ENCODE measurements at places on chromosomes 2 and 18. TPM values are rescaled to one million over a fixed set of nuclear protein-coding genes. Genes with fewer than 3 reads are reported as not detected.

STAT4 gene
- 0.48 TPM for total RNA-seq

LBH gene
- 147 TPM for total RNA-seq

GRCh38 chr2:96146153-96146880, 1.1 kb upstream of the DUSP2 start:
- peak; percentile 63 for DNase-seq

- DNase-seq: no peak
These were observed 130.2 kb upstream of the ID2 start for GRCh38 chr2:8551622-8552074.

GRCh38 chr2:119219873-119220272, 3.8 kb upstream of the STEAP3 start:
- no peak for DNase-seq
